Prostate gland (tissue), 2 donors: ENCODE measurements at places on chromosomes 3 and 15. TPM values are rescaled to one million over a fixed set of nuclear protein-coding genes. Genes with fewer than 3 reads are reported as not detected.

DNA sequence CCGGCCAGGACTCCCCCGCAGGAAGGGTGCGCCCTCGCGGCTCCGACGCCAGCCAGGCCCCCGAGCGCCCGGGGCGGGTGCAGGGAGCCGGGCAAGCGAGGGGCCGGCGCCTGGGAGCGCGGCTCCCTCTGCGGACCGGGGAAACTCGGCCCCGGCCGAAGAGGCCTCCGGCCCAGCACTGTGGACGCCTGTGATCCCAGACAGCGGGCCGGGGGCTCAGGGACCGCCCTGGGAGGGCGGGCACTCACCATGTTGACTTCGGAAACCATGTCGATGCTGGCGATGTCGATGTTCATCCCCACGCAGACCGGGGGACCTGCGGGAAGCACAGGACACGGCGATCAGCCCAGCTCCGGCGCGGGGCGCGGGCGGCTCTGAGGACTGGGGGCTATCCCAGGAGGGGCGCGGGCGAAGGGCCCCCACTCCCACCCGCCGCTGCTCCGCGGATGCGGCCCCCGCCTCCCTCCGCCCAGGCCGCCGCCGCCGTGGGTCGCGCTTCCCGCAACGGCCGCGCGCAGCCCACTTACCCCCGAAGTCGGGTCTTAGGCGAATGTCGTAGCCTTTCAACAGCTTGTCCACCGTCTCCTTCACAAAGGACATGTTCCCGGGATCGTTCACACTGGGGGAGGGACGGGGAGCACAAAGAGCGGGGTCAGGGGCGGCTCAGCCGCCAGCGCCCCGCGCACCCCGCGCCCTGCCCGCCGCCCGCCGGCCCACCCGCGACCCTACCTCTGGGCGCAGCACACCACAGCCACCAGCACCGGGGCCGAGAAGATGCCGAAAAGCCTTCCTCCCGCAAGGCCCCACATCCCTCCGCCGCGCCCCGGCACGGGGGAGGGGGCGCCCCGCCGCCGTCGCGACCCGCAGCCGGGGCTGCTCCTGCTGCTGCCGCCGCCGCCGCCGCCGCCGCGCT lies at the start of gene GABRB3:
Gene GABRB3, minus strand, starts transcription at position 913 of the 913 bp plus-strand sequence.
- H3K27ac ChIP-seq = no peak within 1 kb of the TSS
- no peaks in the 10 kb centered on the region for H3K27me3 ChIP-seq
- DNase-seq = no peak

- no peak for DNase-seq
- peak overlapping the region; percentile 21 for H3K27ac ChIP-seq
- H3K4me1 ChIP-seq = peaks cover 4% of the 10 kb centered on the region
- no peaks in the 10 kb centered on the region for H3K27me3 ChIP-seq
- H3K36me3 ChIP-seq = peaks cover 3% of the 10 kb centered on the region
Measured at GRCh38 chr3:37953707-37954394, 36.7 kb upstream of the VILL start.

Gene IGSF10
- 5.4 TPM for total RNA-seq

- no peak overlapping the region for H3K27ac ChIP-seq
- H3K4me1 ChIP-seq = no peaks in the 10 kb centered on the region
- no peaks in the 10 kb centered on the region for H3K36me3 ChIP-seq
- H3K27me3 ChIP-seq = no peaks in the 10 kb centered on the region
Measured at GRCh38 chr15:62726461-62726860, 316.1 kb upstream of the TPM1 start.

DNA sequence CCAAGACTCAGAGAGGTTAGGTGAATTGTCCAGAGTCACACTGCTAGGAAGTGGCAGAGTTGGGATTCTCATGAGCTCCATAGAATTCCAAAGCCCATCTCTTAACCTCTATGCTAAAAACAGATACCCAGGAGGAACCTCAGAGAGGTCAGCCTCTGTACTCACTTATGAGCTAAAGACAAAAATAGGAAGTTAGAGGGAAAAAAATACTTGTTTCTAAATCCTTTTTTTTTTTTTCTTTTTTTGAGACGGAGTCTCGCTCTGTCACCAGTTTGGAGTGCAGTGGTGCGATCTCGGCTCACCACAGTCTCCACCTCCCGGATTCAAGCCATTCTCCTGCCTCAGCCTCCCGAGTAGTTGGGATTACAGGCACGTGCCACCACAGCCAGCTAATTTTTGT lies 31.4 kb downstream of the FSD2 start:
- no peak overlapping the region for H3K27ac ChIP-seq
- no peaks in the 10 kb centered on the region for H3K27me3 ChIP-seq
- H3K4me3 ChIP-seq = no peak overlapping the region
- H3K36me3 ChIP-seq = no peaks in the 10 kb centered on the region

DNA sequence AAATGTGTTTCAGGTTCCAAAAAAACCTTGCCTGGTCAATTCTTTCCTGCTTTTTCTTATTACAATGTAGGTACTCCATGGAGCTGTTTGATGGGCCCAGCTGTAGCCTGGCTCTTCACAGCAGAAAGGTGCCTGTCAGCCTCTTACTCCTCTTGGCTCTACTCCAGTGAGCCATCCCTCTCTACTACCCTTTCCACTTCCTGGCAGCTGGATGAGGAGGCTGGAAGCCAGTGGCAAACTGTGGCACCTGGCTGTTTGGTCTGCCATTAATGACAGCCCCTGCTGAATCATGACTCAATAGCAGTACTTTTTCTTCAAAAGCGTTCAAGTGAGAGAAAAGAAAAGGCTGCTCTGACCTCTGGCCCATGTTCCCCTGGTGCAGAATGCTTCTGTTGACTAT lies 618.1 kb downstream of the PYDC2 start:
- no peak overlapping the region for H3K4me3 ChIP-seq
- H3K27ac ChIP-seq = no peak overlapping the region
- no peaks in the 10 kb centered on the region for H3K27me3 ChIP-seq
- no peaks in the 10 kb centered on the region for H3K4me1 ChIP-seq
- no peaks in the 10 kb centered on the region for H3K36me3 ChIP-seq

Gene TGM5
- 1.6 TPM for total RNA-seq

GRCh38 chr15:77312523-77312922 lies 107.4 kb downstream of the PEAK1 start:
- DNase-seq = no peak
- H3K4me3 ChIP-seq = no peak overlapping the region
- no peak overlapping the region for H3K27ac ChIP-seq
- no peaks in the 10 kb centered on the region for H3K4me1 ChIP-seq
- no peaks in the 10 kb centered on the region for H3K36me3 ChIP-seq
- H3K27me3 ChIP-seq = no peaks in the 10 kb centered on the region

Gene VGLL3
- 55.5 TPM for total RNA-seq

Gene SEMA7A
- 171 TPM for total RNA-seq

DNA sequence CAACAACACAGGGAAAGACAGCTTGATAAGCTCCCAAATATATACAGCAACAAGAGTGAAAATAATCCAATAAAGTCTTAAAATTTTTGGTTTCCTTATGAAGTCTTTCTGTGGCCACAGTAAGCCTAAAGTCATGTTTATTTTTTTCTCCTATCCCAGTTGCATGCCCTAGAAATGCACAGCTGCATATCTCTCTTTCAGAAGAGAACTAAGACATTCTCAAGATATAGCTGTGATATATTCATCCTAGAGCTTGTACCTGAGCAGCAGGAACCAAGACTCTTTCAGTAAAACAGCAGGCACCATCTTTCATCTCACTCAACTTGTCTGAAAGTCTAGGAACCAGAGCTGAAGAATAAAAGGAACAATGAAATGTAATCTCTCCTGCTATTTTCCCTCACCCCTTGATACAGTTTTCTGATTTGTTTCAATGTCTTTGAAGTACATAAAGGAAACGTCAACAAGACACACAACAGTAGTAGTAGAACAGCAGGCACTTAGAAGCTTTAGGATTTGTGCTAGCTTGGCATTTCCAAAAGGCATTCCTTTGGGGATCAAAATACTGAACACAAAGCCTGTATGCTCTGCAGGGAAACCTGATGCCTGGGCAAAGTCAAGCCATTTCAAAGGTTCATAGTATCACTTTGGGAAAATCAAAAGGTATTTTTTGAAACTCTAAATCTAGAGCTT lies 536.8 kb downstream of the PYDC2 start:
- H3K27me3 ChIP-seq = no peaks in the 10 kb centered on the region
- no peak overlapping the region for H3K27ac ChIP-seq
- H3K4me1 ChIP-seq = no peaks in the 10 kb centered on the region
- H3K36me3 ChIP-seq = no peaks in the 10 kb centered on the region
- H3K4me3 ChIP-seq = no peak overlapping the region
- no peak for DNase-seq

DNA sequence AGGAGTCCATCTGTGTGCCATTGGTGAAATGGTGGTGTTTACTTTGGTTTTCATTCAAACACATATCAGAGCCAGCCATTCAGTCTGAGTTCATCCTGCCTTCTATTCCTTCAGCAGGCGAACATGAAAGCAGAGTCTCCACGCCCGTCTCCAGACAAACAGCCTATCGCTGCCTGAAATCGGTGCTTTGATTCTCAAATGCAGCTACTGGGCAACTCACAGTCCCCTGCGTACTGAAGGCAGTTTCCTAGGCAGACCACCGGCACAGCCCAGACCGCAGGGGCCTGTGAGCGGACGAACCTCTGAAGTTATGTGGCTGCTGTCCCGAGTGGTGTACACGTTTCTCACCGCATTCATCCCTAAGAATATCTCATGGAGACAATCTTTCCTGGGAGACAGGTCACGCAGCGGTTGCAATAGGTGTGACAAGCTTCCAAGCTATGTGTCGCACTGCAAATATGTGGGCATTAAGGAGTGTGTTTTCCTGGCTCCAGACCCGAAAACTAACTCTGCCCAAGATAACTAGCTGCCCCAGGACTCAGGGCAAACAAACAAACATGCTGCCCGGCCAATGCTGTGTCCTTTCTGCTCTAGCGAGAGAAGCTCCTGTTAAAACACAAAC lies 16.9 kb upstream of the RYR3 start:
- no peak overlapping the region for H3K4me3 ChIP-seq
- no peak for DNase-seq
- H3K36me3 ChIP-seq = no peaks in the 10 kb centered on the region
- H3K27me3 ChIP-seq = peaks cover 2% of the 10 kb centered on the region
- H3K27ac ChIP-seq = no peak overlapping the region

Gene SPINK8
- total RNA-seq = 4.9 TPM

Gene ALDH1A2
- 65.0 TPM for total RNA-seq

Gene SH3GL3
- total RNA-seq = 2.2 TPM

Gene EPHB1
- total RNA-seq = 21.2 TPM

DNA sequence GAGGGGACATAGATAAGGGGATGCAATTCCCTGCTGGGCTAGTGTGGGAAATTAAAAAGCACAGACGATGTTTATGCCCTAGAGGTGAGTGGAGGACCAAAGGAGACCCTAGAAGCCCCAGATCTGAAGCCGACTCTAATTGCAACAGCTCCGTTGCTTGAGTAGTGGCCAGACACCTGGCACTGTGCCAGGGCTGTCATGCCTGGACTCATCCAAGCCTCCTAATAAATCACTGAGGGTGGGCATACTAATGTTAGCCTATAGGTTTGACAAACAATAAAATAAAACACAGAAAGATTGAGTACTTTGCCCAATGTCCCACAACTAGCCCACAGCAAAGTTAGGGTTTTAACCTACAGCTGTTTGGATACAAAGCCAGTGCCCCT lies 25.4 kb upstream of the MRPS22 start:
- DNase-seq = no peak
- H3K36me3 ChIP-seq = no peaks in the 10 kb centered on the region
- H3K4me3 ChIP-seq = no peak overlapping the region
- H3K27ac ChIP-seq = no peak overlapping the region

Gene KLF15
- total RNA-seq = 72.6 TPM

GRCh38 chr3:126451511-126451910 lies 24.2 kb downstream of the ZXDC start:
- H3K27ac ChIP-seq = no peak overlapping the region
- no peak for DNase-seq
- H3K4me1 ChIP-seq = no peaks in the 10 kb centered on the region
- no peak overlapping the region for H3K4me3 ChIP-seq

DNA sequence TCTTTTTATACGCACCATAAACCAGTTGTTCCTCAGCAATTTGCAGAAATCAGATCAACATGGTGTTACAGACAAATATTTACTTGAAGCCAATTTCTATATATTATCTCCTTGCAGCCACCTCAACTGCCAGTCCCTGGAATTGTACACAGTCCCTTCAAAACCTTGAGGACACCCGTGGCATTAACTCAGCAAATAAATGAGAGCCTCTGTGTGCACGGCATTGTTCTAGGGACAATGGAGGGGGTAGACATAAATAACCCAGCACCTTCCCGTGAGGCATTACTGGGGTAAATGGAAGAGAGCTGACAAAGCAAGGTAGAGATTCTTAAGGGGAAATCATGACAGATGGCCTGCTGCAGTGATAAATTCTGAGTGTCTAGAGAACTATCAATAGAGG lies 12.5 kb downstream of the TM2D3 start:
- no peak overlapping the region for H3K27ac ChIP-seq
- DNase-seq = no peak
- no peaks in the 10 kb centered on the region for H3K36me3 ChIP-seq
- H3K4me3 ChIP-seq = no peak overlapping the region
- no peaks in the 10 kb centered on the region for H3K27me3 ChIP-seq

DNA sequence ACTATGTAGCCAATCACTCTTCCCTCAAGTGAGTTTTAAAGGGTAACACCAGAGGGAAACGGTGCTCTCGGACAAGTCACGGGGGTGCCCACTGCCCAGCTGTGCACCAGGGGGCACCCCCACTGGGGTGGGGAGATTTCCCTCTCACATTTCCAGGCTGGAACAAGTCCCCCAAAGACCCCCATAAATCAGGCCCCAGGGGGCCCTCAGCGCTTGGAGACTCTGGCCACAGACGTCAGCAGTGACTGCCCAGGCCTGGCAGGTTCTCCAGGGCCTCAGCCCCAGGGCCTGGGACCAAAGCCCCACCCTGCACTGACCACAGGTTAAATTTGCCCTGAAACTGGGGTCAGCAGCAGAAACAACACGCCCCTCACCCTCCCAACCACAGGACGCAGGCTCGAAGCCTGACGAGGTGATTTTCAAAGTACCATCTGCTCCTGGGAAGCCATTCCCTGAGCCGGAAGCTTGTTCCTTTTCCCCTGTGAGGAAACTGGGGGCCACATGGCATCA lies 17.0 kb downstream of the XXYLT1 start:
- DNase-seq = no peak
- no peaks in the 10 kb centered on the region for H3K36me3 ChIP-seq
- peaks cover 5% of the 10 kb centered on the region for H3K4me1 ChIP-seq
- no peak overlapping the region for H3K27ac ChIP-seq

- no peaks in the 10 kb centered on the region for H3K27me3 ChIP-seq
- DNase-seq = no peak
- no peak overlapping the region for H3K4me3 ChIP-seq
Measured at GRCh38 chr3:16122155-16122554, 52.3 kb upstream of the GALNT15 start.

Gene B4GALT4
- 12.8 TPM for total RNA-seq
